ENCODE measurements at places on chromosomes 3 and 15.

DNA sequence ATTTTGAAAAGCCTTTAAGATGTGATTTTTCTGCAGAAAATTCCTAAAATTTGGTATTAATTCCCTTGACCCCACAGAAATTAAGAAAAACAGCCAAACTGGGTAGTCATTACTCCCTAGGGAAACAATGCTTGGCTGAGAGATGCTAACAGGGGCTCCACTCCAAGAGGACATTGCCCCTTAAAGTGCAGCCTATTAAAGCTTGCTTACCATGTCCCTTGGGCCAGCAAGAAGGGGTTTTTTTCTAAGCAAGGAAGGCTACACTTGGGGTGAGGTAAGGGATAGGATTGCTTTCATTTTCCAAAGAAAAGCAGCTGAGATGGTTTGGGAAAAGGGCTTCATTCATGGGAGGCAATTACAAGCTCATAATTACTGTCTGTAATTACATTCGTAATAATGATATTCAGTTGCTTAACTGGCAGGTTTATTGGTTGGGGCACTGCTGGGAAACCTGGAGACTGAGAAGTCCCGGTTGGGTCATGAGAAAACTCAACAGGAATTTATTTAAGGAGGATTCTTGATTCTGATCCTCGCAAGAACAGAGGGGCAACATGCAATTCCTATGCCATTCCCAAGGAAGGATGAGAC, 247.5 kb downstream of the NR1D2 start:
- DNase-seq, result no peak

- DNase-seq, result no peak
Observed at GRCh38 chr3:46659285-46659684, 34.2 kb downstream of the ALS2CL start.

- no peak for DNase-seq
Observed at GRCh38 chr3:168895419-168895818, 768.1 kb downstream of the MECOM start.

GRCh38 chr15:79042213-79042928, 48.2 kb downstream of the RASGRF1 start:
- no peak for DNase-seq

Data from CD4-positive, alpha-beta T cell (primary cell).